Tibial artery (tissue), 4 donors: ENCODE measurements at places on chromosomes 6 and 20.

DNA sequence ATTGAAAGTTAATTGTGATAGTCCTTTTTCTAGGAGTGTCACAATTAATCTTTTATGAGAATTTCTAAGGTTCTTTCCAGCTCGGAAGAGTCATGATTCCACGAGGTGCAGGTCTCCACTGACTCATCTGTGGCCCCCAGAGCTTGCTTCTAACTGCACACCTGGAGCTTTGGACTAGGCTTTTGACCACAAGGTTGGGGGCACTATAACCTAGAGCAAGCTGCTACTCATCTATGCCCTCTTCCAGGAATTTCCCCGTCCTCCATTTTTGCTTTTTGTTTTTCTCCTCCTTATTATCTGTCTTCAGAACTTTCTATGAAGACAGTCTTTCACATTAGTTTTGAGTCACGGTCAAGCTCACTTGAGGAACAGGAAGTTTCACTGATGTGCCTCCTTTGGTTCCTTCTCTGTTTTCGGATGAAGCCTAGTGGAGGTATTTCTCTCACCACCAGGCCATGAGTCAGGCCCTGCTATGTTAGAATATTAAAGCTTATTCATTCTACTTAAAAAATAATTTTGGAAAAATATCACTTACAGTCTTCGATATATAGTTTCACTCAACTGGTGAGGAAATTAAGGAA lies 119.2 kb upstream of the INSM1 start:
- H3K36me3 ChIP-seq: no peaks in the 10 kb centered on the region
- H3K4me1 ChIP-seq: no peaks in the 10 kb centered on the region
- no peak overlapping the region for H3K4me3 ChIP-seq
- H3K27me3 ChIP-seq: no peaks in the 10 kb centered on the region
- no peak for DNase-seq

DNA sequence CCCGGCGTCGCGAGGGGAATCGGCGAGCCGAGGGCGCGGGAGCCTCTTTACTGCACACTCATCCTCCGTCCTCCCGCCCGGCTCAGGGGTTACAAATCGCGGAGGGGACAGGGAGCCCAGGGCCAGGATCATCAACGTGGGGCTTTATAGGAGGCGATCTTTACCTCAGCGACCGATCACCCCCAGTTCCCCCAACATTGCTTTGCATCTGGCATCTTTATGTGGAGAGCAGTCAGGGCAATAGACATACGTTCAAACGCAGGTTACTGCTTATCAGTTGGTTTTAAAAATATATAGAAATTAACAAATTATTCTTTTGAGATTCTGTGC lies 634 bp downstream of the HSF2 start:
- H3K4me3 ChIP-seq: peak overlapping the region; percentile 79
- H3K4me1 ChIP-seq: peaks cover 11% of the 10 kb centered on the region
- DNase-seq: peak; percentile 72
- no peaks in the 10 kb centered on the region for H3K36me3 ChIP-seq
- H3K27ac ChIP-seq: peak overlapping the region; percentile 85

GRCh38 chr20:61161726-61162390 lies 90.2 kb upstream of the CDH4 start:
- no peak for DNase-seq
- H3K4me3 ChIP-seq: no peak overlapping the region
- H3K4me1 ChIP-seq: no peaks in the 10 kb centered on the region

DNA sequence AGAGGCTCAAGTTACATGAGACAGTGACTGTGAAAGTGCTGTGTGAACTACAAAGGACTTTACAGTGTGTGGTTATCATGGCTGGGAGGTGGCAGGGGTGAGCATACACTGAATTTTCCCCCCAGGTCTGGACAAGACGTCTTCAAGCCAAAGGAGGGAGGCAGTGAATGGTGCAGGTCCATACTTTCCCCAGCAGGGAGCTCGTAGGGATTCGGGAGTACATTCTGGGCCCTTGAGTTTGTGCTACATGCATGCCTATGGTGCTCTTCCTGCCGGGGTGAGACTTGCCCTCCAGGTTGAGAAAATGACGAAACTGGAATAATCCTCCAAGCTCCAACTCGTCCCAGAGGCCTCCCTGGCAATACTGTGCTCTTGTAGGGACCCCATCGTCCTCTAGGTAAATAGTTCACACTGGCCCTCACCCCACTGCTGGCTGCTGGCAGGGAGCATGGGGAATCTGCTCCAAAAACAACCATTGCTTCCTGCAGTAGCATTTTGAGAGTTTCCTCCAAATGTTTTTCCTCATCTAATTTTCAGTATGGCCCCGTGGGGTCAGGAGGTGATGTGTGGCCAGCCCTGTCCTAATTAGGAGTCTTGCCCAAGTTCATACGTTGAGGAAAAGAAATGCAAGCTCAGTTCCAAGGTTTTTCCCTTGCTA lies 57.6 kb downstream of the ZNF831 start:
- peaks cover 6% of the 10 kb centered on the region for H3K4me1 ChIP-seq
- no peak overlapping the region for H3K27ac ChIP-seq
- no peak for DNase-seq
- H3K27me3 ChIP-seq: no peaks in the 10 kb centered on the region
- no peaks in the 10 kb centered on the region for H3K36me3 ChIP-seq

DNA sequence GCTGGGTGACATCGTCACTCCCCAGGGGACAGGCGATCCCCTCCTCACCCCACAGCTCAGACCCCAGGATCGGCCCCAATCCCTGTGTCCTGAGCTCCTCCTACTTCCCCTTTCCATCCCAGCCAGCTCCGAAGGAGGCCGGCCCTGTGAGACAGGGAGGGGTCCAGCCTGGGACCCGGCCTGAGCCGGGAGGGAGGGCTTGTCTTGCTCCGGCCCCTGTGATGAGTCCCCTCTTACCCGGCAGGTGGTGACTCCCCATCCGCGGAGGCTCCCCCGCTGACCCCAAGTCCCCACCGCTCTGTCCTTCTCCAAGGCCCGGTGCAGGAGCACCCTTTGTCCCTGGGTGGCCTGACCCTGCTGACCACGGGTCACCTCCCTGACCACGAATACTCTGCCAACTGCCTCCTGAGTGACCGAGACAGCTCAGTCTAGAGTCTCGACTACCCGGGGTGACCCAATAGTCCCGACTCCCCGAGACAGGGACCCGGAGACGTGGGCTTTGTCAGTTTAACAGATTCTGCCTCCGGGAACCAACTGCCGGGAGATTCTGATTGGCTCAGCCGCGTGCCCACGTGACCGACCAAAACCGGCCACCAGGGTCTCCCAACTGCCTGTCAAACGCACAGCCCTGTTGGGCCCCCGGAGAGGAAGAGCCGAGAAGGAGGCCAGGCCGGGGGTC lies 187.4 kb upstream of the PROKR2 start:
- peak overlapping the region; percentile 60 for H3K4me3 ChIP-seq
- DNase-seq: peak; percentile 57
- peaks cover 6% of the 10 kb centered on the region for H3K4me1 ChIP-seq
- H3K27ac ChIP-seq: peak overlapping the region; percentile 65
